Dermis microvascular lymphatic vessel endothelial cell (primary cell): ENCODE measurements at places on chromosomes 11 and 22. TPM values are rescaled to one million over a fixed set of nuclear protein-coding genes. Genes with fewer than 3 reads are reported as not detected.

Gene IGSF9B
- total RNA-seq, result not detected in 2 replicates

DNA sequence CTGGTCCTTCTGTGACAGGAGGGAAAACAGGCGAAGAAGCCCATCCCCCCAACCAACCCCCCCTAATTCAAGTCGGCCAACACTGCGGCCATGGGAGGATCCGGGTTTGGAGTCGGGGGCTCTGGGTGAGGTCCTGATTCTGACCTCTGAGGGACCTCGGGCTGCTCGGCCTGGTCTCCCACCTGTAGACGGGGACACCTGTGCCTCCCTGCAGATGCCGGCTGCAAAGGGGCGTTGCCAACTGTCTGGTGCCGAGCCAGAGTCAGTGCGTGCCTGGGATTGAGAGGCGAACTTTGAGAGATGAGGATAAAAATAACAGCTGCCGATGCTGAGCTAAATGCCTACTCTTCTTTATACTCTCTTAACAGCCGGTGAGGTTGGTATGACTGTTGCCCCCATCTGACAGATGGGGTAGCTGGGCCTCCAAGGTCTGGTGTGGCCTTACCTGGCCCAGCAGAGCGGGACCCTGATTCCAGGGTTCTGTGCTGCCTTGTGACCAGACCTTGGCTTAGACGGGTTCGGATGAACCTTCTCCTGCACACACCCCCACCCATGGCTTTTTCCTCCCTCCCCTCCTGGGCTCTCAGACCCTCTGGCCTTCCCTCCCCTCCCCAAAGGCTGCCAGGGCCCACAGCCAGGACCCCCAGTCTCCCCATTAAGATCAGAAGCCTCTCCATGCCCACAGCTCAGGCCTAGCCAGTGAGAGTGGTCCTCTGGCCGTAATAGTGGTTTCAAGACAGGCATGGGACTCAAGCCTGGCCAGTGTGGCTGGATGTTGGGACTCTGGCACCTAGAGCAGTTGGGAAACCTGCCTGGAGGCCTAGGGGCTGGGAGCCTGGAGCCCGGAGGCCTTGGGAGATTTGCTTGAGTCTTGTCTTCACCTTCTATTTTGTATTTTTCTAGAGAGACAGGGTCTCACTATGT lies 41.7 kb downstream of the KCNJ4 start:
- DNase-seq, result no peak

DNA sequence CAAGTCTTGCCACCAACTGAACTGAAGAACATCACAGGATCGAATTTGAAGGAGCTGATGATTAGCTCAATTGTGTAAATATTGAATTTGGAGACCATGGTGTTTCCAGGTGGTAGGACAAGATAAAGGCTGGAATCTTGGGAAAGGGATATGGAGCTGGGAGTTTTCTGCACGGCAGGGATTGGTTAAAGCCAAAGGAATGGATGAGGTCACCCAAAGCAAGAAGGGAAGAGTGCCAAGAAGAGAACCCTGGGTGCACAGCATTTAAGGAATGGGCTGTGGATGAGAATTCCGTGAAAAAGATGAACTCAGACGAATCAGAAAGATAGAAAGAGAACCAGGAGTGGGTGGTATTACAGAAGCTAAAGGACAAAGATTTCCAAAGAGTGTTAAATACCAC lies 29.4 kb upstream of the RRAS2 start:
- DNase-seq, result no peak

Gene POTEH
- not detected in 2 replicates for total RNA-seq

DNA sequence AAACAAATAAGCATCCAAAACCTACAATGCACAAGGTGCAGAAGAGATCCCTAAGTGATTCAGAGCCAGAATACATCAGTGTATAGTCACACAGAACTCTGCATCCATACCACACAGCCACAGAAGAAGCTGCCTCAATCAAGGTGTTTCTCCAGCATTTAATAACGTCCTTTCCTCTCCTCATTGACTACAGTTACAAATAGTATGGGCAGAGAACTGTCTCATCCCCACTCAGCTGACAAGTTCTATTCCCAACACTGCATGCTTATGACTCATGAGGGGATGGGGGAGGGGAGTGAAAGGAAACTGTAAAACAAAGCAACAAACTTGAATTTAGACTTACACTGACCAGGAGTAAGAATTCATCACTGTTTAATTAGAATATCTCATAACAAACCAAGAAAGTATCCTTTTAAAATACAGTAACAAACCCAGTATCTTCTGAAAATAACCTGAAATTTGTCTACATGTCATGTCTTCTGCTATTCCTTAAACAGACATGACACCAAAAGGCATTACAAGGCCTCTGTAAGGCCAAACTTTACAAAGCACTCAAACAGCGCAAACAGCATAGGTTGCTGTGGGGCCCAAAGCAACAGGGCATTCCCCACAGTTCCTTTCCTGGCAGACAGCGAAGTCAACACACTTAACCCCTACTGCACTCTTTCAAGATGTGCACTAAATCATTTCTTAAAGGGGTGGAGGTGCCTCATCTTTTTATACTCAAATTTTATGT lies 29.3 kb downstream of the CELF1 start:
- DNase-seq, result peak; percentile 47

- peak; percentile 39 for DNase-seq
Observed at GRCh38 chr22:20782596-20783299, 8.8 kb downstream of the SERPIND1 start.

DNA sequence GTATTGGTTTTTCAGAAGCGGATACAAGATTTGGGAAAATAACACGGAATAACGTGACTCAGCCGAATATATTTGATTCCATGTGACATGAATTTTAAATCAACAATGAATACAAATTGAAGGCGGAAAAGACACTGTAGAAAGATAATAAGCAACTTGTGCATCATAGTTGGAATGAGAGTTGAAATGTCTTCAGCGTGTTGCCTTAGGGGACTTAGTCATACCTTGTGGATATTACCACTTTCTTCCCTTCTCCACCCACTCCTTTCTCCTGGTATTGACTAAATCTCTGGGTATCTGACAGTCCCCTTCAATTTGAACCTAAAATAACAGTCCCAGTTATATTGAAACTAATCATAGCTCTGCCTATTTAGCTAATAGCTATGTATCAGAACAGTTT lies 2373.1 kb upstream of the RAG2 start:
- no peak for DNase-seq

DNA sequence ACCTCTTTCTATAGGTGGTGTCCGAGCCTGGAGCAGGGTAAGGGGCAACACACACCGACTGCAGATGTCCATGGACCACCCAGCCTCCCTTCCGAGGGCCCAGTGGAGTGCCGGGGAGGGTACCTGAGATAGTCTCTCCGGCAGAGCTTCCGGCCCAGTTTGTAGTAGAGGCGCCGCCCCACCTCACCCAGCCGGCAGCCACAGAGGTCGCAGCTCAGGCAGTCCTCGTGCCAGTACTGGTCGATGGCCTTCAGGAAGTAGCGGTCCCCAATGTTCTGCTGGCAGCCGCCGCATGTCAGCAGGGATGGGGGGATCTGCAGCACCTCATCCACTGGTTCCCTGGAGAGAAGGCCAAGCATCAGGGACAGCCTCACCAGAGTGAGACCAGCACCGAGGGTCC lies 27.4 kb downstream of the LMO2 start:
- DNase-seq, result no peak

GRCh38 chr11:119166368-119167076 lies 2.0 kb upstream of the NLRX1 start:
- DNase-seq, result no peak

DNA sequence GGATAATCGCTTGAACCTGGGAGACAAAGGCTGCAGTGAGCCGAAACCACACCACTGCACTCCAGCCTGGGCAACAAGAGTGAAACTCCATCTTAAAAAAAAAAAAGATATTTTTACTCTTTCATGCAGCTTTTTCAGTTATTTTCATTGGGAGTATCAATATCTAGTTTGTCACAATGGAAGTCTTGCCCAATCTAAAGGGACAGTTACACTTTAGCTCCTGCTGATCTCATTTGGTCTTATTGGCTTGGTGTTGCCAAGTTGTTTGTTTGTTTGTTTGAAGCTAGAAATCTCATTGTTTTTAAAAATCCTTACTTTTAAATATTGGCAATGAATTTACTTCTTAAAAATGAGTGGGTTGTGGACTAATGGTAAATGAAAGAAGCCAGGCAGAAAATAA lies 24.7 kb downstream of the CEP295 start:
- DNase-seq, result no peak

Gene RIC8A
- total RNA-seq, result 119 and 126 TPM in 2 replicates

DNA sequence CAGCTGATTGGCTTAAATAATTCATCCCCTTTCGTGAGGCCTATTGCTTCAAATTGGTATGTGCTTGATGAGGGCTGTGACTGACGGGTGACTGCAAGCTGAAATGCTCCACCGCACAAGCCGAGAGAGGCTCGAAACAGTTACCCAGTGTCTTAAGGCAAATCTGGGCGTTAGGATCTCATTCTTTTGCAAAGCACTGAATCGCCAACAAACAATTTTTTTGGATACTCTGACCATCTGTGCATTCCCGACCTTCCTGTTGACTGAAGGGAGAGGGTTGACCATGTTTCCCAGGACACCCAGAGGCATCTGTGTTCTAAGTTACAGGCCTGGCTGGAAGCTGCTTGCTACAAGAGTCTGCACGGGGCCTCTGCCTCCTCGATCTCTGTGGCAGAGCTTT lies 32.1 kb downstream of the CACNG2 start:
- no peak for DNase-seq

GRCh38 chr22:37370306-37370979 lies 56.8 kb downstream of the ELFN2 start:
- no peak for DNase-seq

GRCh38 chr11:44315947-44316658 lies 6.2 kb upstream of the ALX4 start:
- DNase-seq, result peak; percentile 33

DNA sequence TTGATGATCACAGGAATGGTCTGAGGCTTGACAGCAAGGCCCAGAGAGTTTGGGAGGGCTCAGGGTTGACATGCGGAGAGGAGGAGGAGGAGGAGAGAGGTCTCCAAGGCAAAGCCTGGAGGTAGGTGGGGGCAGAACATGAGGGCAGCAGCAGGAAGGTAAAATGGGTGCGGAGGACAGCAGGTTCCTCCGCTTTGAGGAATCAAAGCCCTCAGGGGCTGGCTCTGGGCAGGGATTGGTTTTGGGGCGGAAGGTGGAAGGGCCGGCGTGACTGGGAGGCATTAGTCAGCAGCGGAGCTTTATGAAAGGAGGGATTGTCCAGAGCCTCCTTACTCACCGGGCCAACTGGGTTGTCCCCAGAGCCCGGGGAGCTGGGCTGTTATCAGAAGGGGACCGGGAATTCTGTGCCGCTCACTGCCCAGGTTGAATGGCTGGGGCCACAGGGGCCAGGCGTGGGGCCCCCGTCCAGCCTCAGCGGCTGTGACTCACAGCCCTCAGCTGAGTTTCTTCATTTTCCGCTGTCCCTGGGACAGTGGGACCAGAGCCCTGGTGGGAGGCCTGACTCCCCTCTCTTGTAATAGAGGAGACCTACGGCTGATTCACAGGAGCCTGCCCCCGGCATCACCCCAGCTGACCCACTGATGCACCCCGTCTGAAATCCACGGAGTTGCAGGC lies 36.2 kb downstream of the LIF start:
- no peak for DNase-seq

- DNase-seq, result no peak
Observed at GRCh38 chr11:9576701-9577381, 3.4 kb downstream of the WEE1 start.
